ENCODE measurements at places on chromosomes 3 and 15.

DNA sequence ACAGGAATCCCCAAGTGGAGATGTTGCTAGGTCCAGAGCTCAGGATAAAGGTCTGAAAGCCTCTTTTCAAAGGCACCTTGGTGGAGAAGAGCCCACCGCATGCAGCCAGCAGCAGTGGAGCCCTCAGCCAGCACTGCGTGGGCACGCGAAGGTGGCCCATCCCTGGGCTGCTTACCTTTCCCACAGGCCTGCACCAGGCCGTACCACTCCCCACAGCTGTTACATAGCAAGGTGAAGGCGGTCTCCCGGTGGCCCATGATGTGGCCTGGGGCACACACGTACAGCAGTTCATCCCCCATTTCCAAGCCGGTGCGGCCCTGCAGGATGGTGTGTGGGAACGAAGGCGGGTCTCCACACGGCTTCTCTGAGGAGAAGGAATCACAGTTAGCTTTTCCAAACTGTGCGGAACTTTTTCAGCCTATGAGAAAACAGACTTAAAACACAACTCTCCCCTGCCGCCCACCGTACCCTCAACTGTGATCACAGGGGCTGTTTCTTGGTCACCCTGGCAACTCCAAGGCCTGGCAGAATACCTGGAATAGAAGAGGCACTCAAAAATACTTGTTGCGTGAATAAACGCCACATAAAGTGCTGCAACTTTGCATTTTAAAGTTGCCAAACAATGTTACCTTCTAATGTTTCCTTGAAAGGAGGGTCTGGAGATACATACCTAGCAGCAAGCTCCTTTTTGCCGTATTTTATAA is 43.7 kb downstream of the SUSD5 start:
- no peak for DNase-seq

DNA sequence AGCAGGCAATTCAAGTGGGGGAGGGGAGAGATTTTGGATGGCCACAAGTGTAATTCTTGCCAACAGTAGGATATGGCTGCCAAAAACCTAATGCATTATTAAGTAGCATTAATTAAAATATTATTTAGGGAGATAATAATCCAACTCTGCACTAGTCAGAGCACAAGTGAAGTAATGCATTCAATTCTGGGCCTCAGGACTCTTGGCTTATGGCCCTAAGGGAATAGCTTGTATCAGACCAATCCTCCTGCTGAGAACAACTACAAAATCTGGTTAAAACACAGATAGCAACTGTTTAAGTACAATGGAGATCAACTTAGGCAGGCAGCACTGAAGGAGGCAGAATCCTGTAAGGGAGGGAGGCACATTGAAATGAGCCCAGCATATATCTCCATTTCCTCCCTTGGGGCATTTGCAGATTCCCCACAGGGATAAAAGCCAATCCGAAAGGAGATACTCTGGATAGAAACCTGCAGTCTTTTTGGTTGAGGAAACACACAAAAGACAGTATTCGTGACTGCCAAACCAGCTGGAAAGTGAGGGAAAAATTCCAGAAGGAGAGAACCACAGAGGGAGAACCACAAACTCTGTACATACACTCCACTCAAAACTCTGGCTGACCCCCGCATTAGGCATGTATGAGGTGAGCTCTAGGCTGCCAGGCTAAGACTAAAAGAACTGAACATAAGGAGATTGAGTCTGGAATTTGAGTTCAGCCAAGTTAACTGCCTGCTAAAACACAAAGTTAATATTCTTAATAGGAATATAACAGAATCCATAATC is 57.4 kb downstream of the ETFA start:
- DNase-seq, result no peak

DNA sequence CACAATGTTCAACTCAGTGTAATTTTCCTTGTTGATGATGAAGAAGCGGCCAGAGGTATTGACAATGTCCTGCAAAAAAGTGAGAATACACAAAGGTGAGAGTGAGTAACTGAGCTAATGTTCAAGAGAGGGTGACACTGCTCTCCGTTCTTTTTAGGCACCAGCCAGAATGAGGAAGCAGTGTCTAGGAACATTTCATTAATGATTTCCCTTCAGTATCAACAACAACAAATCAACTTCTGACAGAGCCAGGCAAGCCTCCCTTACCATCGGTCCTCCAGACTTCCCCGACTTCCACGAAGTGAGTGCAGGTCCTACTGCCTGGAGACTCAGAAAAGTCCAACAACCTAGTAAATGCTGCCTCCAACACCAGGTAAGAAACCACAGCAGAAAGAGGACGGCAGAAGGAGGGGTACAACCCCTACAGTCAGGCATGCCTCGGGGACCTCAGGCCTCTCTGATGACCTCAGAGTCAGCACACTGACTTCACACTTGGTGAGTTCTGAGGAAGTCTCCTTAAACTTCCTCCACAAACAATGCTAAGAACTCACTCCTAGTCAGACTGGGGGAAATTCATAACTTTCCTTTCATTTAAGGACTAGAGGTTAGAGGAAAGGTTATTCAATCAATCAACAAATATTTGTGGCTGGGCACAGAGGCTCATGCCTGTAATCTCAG is 62.7 kb downstream of the NPTN start:
- DNase-seq, result no peak

- no peak for DNase-seq
These were observed 612.2 kb upstream of the GOLIM4 start for GRCh38 chr3:168707900-168708299.

GRCh38 chr3:102545276-102545675 is 110.5 kb downstream of the ZPLD1 start:
- no peak for DNase-seq

DNA sequence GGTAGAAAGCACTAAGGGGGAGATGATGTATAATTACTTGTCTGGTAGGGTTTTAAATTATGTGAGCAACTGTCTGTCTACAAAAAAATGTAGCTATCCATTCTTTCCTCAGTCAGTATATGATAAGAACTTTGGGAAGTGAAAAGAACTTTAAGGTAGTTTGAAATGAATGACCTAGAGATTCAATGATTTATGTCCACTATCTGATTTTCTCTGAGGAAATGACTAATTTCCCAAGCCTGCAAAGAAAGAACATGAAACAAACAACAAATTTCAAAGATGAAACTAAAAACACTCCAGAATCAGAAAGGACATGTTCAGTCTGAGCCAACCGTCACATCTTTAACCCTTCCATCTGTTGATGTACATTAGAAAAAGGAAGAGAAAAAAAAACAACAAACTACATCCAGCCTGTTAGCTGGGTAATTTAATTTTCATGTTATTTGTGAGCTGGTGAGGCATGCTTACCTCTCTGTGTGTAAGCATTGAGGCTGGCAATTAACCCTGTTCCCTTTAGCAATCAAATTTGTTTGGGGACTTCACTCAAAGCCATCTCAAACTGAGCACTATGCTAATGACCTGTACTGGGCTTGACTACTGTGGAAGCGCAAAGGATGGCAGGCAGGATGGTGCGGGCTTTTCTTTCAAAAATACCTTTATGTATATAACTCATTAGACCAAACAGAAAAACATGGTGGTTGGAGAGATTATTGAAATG is 220.1 kb downstream of the TUSC7 start:
- DNase-seq, result no peak

- no peak for DNase-seq
These were observed 59.2 kb downstream of the GPR176 start for GRCh38 chr15:39860871-39861270.

- no peak for DNase-seq
These were observed 14.0 kb upstream of the DUT start for GRCh38 chr15:48317221-48317620.

GRCh38 chr3:25460751-25461150 is 32.7 kb downstream of the RARB start:
- peak; percentile 5 for DNase-seq

- DNase-seq, result no peak
These were observed 141.0 kb downstream of the CHDH start for GRCh38 chr3:53705024-53705745.

DNA sequence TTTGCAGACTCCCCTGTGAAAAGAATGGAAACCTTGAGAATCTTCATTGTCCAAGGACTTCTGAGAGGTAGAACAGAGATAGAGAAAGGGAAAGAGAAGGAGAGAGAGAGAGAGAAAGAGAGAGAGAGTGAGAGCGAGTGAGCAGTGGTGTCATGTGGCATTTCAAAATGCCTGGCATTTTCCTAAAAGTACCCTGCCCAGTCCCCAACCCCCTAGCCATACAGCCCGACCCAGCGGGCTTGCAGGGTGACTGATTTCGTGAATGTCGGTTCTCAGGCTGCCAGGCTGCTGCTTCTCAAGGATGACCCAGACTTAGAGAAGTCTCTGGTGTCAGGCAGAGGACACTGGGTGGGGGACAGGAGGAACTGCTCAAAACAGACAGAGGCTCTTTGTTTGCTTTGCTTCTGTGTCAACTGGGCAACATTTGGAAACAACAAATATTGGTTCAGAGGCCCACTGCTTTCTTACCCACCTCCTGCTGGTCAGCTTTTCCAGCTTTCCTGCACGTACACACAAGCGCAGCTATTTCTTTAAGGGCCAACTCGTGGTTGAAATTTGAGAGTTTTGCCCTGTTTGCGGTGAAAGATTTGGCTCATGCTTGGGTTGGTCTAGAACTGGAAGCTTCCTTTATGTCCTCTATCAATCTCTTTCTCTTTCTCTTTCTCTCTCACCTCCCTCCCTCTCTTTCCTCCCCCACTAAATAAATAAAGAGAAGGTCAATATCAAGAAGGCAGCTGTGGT is 3.7 kb upstream of the TF start:
- no peak for DNase-seq

DNA sequence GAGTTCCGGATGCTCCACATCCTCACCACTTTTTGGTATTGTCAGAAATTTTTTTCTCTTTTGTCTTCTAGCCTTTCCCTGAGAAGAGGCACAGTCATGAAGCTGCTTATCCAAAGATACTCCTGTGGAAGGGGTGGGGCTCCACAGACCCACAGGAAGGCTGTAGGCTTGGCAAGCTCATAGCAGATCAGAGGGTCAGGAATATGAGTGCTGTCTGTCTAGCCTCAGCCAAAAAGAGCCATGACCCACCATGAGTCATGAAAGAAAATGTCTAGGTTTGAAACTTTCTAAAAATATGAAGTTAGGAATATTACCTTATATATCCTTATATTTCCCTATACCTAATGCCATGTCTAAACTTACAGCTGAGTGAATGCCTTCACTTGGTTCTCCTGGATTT is 118.2 kb upstream of the THBS1 start:
- no peak for DNase-seq

GRCh38 chr3:142213298-142213697 is 12.1 kb downstream of the GK5 start:
- no peak for DNase-seq

GRCh38 chr15:99536422-99537040 is 29.3 kb upstream of the MEF2A start:
- DNase-seq, result no peak

Data from CD4-positive, alpha-beta T cell treated with Interleukin-10 for 1 hour (primary cell).